ENCODE measurements at places on chromosomes 7 and 10.

DNA sequence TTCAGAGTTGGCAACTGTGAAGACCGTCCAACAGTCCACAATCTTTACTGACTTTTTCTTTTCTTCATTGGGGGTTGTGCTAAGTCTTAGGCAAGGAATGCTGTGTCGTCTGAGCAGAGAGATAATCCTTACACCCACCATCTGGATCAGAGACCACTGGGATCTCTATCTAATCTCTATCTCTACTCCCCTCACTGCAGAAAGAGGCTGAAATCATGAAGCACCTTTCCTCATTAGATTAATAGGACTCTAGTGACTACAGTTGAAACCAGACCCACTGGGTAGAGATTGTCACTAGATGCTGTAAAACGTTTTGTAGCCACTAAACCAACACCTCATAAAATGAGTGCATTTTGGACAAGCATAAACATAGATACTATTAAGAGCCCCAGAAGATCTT lies 387.4 kb upstream of the CELF2 start:
- DNase-seq, result no peak

GRCh38 chr10:85647741-85648140 lies 718.9 kb downstream of the GRID1 start:
- no peak for DNase-seq

GRCh38 chr10:110430340-110431273 lies 67.1 kb upstream of the DUSP5 start:
- DNase-seq, result no peak

- no peak for DNase-seq
Measured at GRCh38 chr10:24209946-24210491, 1.1 kb downstream of the KIAA1217 start.

DNA sequence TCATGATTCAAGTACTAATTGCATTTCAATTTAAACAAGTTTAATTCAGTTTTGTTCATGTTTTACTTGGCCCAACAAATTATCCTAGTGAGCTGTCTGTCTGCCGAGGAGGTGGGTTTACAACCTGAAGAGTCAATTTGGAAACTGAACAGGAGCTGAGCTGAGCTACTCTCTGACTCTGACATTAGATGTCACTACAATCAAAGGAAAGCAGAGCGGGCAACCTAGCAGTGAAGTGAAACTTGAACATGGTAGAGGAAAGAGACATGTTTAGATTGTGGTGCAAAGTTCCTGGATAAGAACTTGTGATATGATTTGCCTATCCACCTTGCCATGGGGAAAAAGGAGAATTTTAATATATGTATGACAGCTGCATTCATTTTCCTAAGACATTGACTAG lies 9.6 kb upstream of the AGR3 start:
- no peak for DNase-seq

DNA sequence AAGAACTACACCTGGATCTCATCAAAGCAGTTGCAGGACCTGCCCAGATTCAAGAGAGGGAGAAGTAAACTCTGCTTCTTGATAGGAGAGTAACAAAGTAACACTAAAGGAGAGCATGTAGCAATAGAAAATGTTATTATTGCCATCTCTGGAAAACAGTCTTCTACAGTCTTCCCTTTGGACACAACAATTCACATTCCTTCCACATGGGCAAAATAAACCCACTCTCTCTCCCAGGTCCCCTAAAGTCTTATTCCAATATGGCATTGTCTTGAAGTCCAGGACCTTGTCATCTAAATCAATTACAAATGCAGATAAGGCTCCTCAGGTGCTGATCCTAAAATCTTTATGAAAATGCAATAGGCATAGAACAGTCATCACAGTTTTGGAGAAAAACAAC lies 10.3 kb upstream of the WNT2 start:
- no peak for DNase-seq

GRCh38 chr7:130379532-130379920 lies 768 bp upstream of the CPA1 start:
- DNase-seq, result no peak

Data from CMK (cell line).